Lower leg skin (tissue), 4 donors: ENCODE measurements at places on chromosomes 1 and 21.

GRCh38 chr1:197149340-197149739 lies 2.9 kb upstream of the ASPM start:
- no peak for DNase-seq

DNA sequence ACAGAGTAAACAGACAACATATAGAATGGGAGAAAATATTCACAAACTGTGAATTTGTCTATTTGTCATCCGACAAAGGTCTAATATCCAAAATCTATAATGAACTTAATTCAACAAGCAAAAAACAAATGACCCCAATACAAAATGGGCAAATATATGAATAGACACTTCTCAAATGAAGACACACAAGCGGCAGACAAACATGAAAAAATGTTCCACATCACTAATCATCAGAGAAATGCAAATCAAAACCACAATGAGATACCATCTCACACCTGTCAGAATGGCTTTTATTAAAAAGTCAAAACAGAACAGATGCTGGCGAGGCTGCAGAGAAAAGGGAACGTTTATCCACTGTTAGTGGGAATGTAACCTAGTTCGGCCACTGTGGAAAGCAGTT lies 72.7 kb downstream of the SMYD3 start:
- no peak for DNase-seq

DNA sequence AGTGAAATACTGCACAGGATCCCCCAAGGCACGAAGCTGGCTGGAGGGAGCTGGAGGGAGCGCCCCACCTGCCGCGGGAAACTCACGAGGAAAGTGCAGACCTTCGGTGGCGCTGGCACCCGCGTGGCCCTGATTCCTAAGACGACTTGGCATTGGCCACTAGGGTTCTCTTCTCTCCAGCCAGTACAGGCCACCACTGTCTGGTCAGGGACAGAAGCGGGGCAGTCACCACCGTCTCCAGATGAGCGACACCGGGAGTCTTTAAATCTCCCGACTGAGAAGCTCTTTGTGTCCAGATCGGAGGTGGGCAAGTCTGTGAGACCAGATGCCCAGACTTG lies 19.2 kb upstream of the CHIA start:
- DNase-seq: no peak

- no peak for DNase-seq
Observed at GRCh38 chr21:38897532-38898421, 92.0 kb downstream of the ETS2 start.

DNA sequence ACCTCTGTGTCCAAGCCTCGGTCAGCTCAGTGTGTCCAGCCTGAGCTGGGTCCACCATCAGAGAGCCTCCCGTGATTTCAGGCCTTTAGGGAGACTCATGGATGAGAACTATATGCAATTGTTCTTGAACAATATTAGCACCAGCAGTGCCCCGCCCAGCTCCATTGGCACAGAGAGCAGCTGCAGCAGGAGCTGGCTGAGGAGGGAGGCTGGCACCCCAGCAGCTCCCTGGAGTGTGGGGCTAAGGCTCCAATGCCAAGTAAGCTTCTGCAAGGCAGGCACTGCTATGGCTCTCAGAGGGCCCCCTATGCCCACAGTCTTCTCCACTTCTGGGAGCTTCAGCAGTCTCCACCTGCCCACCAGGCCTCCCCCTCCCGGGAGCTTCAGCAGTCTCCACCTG lies 593.3 kb downstream of the MATN1 start:
- DNase-seq: no peak

GRCh38 chr1:231799363-231799986 lies 172.9 kb downstream of the DISC1 start:
- DNase-seq: no peak
